ENCODE measurements at places on chromosomes 7 and 10.
A peak's percentile ranks its signal among the peaks of the same experiment; 100 is the strongest.

DNA sequence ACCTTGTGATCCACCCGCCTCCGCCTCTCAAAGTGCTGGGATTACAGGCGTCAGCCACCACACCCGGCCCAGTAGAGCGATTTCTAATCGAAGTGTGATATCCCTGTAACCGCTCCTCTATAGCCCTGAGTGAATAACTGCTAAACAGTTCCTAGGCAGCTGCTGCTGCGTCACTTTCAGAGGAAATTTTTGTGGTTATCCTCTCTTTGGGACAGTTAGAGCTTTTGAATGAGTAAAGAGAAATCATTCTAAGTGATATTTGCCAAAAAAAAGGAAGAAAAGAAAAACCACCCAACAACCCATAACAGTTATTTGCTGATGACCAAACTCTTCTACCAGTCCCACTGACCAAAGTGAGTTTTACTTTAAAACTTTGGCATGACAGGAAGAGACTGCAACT is 59.9 kb downstream of the MKX start:
- no peak for DNase-seq

DNA sequence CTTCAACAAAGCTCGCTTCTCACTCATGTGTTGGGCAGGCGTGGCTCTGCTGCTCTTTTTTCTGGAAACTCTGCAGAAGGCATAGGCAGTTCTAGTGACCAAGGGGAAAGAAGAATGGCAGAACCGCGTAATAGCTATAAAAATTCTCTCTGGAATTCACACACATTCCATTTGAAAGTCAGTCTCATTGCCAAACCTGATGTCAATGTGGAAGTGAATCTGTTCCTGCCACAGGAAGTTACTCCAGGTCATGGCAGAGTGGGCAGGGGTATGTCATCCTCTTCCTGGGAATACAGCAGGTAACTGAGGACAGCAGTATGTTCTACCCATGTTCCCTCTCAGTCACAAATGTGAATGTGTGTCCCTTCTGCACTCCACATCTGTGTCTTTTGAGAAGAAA is 8.2 kb upstream of the PAXIP1 start:
- DNase-seq, result no peak

DNA sequence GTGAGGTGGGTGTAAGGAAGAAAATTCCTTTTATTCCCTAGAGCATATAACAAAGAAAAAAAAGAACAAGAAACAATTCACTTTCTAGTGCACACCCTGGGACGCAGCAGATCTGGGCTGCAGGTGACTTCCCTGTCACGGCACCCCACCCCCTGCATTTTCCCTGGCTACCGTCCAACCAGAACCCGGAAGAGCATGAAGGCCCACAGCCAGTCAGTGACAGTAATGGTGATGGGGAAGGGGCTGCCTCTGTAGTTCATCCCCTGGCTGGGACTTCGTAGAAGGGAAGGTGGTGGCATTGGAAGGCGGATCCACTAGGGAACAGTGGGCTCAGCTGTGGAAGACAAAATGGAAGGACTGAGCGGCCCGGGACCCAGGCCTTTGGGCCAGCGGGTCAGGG is 236.7 kb downstream of the BUB3 start:
- DNase-seq, result no peak

DNA sequence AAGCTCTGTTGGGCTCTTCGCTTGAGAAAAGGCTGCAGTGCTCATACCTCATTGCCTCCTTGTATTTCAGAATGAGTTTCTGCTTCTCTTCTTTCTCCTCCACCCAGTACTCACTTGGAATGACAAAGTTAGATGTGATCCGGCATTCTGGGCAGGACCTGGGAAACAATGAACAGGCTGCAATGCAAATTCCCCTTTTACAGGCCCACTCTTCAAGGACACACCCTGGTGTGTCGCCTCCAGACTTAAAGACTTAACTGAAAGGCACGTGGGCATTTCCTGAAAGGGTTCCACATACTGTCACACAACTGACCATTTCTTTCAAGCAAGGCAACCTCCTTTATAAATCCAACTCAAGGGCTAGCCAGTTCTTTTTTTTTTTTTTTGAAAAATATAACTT is 23.6 kb downstream of the MKRN1 start:
- no peak for DNase-seq

- no peak for DNase-seq
Measured at GRCh38 chr7:68244389-68244788, 1247.8 kb downstream of the TYW1 start.

- DNase-seq, result no peak
Measured at GRCh38 chr7:159197066-159197975, 52.7 kb upstream of the VIPR2 start.

GRCh38 chr7:149719050-149719899 is 54.1 kb downstream of the ZNF467 start:
- no peak for DNase-seq

DNA sequence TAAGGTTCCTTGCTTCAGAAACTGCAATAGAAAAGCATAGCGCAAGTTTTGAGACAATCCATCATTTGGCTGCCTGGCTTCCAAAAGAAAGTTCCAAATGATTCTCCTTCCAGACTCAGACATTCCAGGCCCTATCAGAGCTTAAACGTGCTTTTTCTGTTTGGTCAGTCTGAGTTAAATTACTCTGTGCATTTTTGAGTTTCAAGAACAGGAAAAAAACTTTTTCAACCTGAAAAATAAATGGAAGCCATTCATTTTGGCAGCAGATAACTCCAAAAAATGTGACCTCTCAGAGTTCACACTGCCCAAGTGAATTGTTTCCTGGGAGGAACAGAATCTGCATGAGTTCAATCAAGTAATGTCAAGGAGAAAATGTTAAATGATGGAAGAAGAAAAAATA is 354.2 kb downstream of the CXCL12 start:
- no peak for DNase-seq

- peak; percentile 51 for DNase-seq
Measured at GRCh38 chr7:8260871-8261694, 884 bp downstream of the ICA1 start.
